ENCODE measurements at places on chromosomes 7 and 10. TPM values are rescaled to one million over a fixed set of nuclear protein-coding genes. Genes with fewer than 3 reads are reported as not detected.
A peak's percentile ranks its signal among the peaks of the same experiment; 100 is the strongest.

The SPDYE9 gene
- 0.53 TPM for polyA plus RNA-seq

The TAF3 gene
- polyA plus RNA-seq: 7.3 TPM

The MUC12 gene
- 0.84 TPM for polyA plus RNA-seq

DNA sequence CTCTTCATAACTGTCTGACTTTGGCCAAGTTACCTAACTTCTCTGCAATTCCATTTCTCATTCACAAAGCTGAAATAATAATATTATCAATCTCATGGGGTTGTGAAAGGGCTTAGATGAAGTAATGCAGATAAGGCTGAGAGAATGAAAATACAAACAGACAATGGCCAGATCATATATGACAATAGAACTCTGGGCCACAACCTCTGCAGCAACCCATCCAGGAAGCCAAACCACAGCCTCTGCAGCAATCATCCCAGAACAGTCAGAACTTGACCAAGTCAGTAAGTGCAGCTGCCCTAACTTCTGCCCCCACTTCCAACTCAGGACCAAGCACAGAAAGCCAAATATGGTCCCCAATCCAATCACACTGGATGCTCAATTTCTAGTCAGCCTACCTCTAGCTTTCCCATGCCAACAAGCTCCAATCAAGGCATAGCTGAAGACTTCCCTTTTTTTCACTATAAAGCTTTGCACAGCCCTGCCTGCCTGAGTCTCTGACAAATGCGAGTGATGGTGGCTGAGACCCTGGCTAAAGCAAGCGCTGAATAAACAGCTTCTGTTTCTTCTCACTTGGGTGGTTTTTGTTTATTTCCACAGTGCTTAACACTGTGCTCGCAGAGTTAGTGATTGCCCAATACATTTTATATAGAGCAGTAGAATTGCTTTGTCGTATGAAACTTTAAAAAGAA lies 34.8 kb upstream of the TNPO3 start:
- DNase-seq: no peak

GRCh38 chr7:92131764-92132330 lies 2.4 kb downstream of the CYP51A1 start:
- no peak for DNase-seq

GRCh38 chr7:21334906-21335305 lies 93.0 kb upstream of the SP4 start:
- DNase-seq: no peak

- DNase-seq: no peak
Measured at GRCh38 chr7:143973870-143974416, 19.3 kb downstream of the OR2F1 start.

- DNase-seq: no peak
Measured at GRCh38 chr10:71849461-71849908, 1.6 kb downstream of the PSAP start.

GRCh38 chr7:6317797-6318438 lies 45.5 kb upstream of the CYTH3 start:
- DNase-seq: peak; percentile 96

GRCh38 chr10:58653139-58653538 lies 140.5 kb downstream of the BICC1 start:
- no peak for DNase-seq

GRCh38 chr10:101807158-101807557 lies 11.1 kb downstream of the OGA start:
- DNase-seq: no peak

Data from muscle of back (tissue), 13 donors.